ENCODE measurements at places on chromosomes 13 and 19.

DNA sequence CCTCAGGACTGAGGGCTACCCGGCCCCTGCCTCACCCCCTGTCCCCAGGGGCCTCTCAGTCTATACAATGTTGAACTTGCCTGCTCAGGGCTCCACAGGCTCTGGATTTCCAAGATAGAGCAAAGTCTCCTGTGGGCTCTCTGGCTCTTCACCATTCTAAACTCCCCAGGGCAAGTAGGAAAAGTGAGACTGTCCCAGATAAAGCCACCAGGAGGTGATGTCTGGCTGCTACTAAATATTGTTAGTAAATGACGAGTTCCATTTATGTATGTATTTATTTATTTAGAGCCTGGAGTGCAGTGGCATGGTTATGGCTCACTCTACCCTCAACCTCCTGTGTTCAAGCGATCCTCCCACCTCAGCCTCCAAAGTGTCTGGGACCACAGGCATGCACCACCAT is 73.6 kb upstream of the SIAH3 start:
- DNase-seq: no peak

DNA sequence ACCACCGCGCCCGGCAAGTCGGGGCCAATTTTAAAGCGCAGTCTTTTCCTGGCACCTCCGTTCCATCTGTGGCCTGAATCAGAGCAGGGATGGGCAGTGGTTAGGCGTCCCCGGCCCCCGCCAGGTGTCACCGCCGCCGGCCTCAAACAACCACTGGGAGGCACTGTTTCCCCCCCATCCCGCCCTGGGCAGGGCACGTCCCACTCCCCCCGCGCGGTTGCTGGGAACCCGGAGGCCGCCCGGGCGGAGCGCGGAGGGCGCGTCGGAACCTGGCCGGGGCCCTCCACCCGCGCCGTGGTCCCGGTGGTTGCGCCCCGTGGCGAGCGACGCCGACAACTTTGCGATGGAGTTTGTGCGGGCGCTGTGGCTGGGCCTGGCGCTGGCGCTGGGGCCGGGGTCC is at the start of gene GRIN3B:
Gene GRIN3B, plus strand, starts transcription at position 325 of the 400 bp plus-strand sequence. Its CDS starts 19 bp downstream, at position 344.
- peak; percentile 19 for DNase-seq

GRCh38 chr13:23639674-23640073 is 69.5 kb downstream of the TNFRSF19 start:
- no peak for DNase-seq

DNA sequence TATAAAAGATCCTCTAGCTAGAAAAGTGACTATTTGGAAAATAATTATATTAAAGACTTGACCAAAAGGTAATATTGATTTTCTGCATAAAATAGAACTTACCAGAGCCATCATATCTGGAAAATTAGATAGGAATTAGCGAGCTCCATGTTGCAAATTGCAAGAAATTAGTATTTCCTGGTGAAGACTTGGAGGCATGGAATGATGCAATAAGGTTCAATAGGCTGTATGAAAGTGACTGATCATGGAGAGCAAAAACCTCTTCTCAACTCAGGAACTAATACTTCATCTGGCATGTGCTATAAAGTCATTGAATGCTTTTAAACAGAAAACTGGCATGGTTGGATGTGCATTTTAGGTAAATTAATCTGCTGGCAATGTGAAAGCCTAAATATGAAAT is 66.3 kb upstream of the UFM1 start:
- DNase-seq: no peak

GRCh38 chr19:52742516-52742915 is 7.7 kb upstream of the ZNF611 start:
- DNase-seq: no peak

DNA sequence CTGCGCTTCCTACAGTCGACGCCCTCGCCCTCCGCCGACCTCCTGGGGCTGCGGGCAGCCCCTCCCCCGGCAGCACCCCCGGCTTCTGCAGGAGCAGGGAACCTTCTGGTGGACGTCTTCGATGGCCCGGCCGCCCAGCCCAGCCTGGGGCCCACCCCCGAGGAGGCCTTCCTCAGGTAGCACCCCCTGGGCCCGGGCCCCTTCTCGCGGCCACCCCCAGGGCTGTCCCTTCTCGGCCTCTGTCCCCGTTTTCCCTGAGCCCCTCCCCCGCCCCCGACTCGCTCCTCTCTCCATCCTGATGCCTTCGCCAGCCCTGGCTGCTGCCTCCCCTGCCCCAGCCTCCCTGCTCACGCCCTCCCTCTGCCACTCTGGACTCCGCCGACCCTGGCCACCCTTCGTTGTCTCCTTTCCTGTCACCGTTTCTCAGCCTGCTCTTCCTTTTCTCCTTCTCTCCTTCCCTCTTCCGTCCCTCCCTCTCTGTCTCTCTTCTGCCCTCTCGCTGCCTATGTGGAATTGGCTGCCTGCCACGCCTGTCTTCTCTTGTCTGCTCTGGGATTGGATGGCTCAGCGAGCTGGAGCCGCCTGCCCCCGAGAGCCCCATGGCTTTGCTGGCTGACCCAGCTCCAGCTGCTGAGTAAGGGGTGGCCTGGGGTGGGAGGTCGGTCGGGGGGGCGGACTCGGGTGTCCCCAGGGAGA is 11.0 kb downstream of the FUZ start:
- DNase-seq: no peak

DNA sequence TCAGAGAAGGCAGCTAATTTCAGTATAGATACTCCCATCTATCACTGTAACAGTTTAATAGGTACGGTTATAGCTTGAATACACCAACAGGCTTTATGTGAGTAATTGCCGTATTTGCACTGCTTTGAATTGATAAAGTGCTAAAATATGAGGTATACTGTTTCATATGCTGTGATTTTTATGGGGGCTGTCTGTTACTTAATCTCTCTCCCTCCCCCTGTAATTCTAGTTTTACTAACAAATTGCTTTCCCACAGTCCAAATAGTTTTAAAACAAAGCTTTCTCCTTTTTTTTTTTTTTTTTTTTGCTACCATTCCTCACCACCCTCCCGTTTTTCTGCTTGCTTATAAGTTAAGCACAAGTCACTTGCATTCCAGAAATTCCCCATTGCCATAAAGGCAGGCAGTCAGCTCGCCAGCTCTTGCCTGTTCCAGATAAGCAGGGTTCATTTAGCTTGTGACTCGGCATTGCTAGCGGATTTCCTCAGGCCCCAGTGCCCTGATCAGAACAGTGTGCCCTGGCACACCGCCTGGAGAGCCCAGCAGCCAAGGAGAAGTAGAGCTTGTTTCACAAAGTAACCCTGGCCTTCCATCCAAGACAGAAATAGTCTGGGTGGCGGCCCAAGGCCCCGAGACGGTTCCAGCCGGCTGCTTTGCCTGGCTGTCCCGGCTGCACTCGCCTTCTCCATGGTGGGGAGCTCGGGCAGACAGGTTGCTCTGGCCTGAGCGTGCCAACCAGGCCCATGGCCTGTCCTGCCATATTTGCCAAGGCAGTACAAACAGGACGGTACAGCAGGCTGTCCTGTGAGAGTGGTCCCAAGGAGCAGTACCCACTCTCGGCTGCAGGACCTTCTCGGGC is 43.5 kb upstream of the NPAS1 start:
- peak; percentile 75 for DNase-seq

GRCh38 chr19:50460161-50460765 is 16.0 kb upstream of the EMC10 start:
- DNase-seq: peak; percentile 73

- no peak for DNase-seq
Observed at GRCh38 chr19:16739546-16739945, 19.9 kb downstream of the NWD1 start.

- DNase-seq: no peak
Observed at GRCh38 chr13:112105244-112105681, 38.3 kb downstream of the SOX1 start.

- no peak for DNase-seq
Observed at GRCh38 chr13:24149246-24150032, 11.1 kb upstream of the SPATA13 start.

DNA sequence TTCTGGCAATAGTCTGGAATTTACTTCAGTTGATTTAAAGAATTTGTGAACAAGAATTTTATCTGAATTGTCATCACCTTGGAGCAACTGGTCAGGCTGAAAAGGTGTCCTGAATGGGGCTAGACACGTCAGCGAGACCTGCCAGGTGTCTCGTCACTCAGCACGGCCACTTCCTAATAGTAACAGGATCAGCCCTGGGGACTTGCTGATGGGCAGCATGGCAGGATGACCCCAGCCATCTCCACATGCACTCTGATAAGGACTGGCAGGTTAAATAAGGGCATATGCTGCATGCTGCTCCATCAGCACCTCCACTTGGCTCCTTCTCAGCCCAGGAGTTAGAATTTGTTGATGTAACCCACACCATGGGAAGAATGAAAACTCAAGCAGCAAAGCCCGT is 224.2 kb downstream of the FOXO1 start:
- DNase-seq: no peak

All from MV-4-11 (cell line).